Spleen (tissue), 13 donors: ENCODE measurements at places on chromosomes 6 and 20. TPM values are rescaled to one million over a fixed set of nuclear protein-coding genes. Genes with fewer than 3 reads are reported as not detected.

The DDR1 gene
- 13.2 TPM for total RNA-seq

- DNase-seq: no peak
Measured at GRCh38 chr6:20463396-20463795, 61.7 kb downstream of the E2F3 start.

DNA sequence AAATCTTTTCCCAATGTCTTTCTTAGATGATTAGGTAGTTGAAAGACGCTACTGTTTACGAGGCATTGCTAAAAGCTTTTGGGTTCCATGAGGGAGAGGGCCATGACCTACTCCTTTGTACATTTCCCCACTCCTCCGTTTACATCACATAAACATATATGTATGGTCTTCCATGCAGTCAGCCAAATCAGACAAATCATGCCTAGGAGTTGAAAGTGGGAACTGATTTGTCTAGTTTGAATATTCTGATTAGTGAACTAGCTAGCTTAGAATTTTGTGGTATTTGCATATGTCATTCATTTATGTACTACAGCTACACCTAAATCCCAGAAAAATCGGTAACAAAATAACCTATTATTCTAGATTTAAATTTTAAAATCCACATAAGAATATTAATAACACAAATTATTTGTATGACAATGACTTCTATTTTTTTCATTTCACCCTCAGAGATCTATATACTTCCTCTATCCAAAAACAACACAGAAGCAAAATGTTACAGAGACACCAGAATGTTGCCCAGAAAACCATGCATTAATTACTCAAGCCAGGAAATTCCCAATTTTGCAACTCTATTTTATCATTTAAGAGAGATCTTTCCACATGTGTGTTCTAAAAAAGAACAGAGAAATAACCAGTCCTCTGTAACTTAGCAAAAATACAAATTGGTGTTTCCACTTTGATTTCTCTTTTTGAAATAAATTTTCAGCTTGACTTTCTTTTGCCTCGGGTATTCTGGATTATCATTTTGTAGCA, 231.9 kb downstream of the LAMA2 start:
- no peak for DNase-seq

- DNase-seq: no peak
Measured at GRCh38 chr6:52435345-52435744, 15.2 kb downstream of the EFHC1 start.

The KIAA1755 gene
- total RNA-seq: 1.4 TPM

DNA sequence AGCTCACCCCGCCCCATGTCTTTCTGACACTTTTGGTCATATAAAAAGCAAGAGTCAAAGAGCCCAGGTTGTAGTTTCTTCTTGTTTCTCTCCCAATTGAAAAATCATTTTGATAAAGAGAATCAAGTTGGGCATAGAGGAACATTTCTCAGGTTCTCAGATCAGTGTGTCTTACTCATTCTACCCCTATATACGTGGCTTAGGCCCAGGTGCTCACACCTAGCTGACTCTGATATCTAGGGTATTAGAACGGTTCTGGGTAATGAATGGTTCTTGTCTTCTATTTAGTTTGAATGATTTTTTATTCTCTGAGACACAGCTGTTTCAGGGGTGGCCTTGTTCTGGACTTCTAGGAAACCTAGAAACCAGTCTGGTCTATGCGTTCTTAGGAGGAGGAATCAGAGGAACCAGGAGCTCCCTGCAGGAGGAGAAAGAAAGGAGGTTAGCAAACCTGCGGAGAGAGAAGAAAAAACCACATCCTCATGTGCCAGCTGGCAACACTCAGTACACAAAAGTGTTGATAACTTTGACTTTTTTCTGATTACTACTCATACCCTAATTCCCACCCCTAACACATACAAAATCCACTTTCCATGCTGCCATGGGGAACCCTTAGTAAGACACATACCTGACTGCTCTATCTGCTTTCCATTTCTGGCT, 178.0 kb downstream of the CLIC5 start:
- no peak for DNase-seq

- DNase-seq: peak; percentile 76
Measured at GRCh38 chr6:108966855-108967755, 118.9 kb downstream of the ARMC2 start.

- DNase-seq: peak; percentile 56
Measured at GRCh38 chr6:31836047-31836473, 8.5 kb downstream of the HSPA1B start.

The PSMB1 gene
- total RNA-seq: 110 TPM

GRCh38 chr6:136309171-136309570, 19.5 kb upstream of the BCLAF1 start:
- no peak for DNase-seq

GRCh38 chr6:83463886-83464285, 33.0 kb upstream of the ME1 start:
- no peak for DNase-seq

The PNPLA1 gene
- 1.0 TPM for total RNA-seq

DNA sequence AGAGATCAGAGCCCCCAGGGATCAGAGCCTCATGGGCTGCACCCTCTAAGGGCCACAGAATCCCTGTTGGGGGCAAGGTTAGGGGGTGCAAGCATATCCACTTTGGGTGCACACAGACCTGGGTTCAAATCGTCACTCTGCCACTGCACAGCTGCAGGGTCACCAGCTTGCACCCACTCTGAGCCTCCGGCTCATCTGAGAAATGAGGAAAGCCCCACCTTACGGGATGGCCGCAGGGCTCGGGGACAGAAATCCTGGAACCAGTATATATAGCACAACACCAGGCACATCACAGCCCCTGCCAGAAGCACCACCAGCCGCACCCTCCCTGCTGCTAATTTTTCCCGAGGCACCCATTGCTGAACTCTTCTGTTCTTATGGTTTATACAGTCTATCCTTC, 169.6 kb downstream of the NFATC2 start:
- peak; percentile 47 for DNase-seq

GRCh38 chr6:12618296-12618695, 98.3 kb upstream of the PHACTR1 start:
- no peak for DNase-seq

The C20orf141 gene
- not detected for total RNA-seq

GRCh38 chr6:73079978-73080377, 145.3 kb downstream of the KHDC1L start:
- no peak for DNase-seq

DNA sequence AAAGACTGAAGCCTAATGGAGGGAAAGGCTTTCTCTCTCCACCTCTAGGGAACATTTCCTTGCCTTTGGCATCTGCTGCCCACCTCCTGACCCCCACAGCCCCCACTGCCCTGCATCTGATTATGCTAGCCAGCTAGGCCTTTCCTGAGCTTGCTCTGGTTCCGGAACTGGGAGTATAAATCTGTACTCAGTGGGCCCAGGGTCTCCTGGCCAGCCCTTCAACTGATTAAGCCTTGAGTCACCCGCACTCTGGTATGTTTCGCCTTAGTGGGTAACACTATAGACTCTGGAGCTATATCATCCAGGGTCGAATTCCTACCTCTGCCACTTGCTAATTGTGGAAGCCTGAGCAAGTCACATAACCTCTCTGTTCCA, 45.6 kb upstream of the RIPOR2 start:
- DNase-seq: no peak

DNA sequence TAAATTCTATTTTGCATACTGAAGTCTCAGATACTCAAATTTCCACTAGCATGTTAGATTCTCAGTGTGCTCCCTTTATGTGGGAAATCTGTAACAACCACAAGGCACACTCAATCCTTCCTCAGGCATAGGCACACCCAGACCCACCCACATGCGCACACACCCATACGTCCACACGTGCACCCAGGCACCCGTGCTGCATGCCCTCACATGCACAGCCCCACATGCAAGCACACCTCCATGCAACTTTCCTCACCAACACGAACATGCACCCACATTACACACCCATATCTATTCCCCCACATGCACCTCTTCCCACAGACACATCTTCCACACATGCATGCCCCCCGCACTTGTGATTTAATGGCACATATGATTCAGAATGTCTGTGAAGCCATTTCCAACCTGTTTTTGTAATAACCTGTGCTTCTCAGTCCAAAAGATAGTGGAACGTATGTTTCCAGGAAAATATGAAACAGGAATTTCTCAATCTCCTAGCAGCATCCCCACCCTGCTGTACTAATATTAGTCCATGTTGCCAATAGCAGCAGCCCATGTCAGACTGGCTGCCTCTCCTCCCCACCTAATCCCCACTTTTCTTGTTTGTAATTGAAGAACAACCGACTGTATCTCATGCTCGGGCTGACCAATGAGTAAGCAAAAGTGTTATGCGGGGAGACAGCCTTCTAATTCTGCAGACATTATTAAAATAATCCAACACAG, 11.3 kb upstream of the CYP24A1 start:
- no peak for DNase-seq

DNA sequence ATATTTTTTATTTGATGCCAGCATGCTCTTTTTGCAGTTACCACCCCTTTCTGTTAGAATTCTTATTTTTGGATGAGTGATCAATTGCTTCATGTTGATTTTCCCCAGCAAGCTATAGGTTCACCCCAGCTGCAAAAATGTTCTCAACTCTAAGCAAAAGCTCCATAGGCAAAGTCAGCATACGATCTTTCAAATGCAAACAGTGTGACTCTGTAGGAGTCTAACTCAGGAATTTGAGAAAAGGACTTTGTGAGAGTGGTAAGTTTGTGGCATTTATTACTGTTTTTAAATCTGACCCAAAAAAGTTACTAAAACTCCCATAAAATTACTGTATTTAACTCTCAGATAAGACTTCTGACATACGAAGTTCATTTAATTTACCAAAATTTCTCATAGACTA, 134.9 kb upstream of the HSF2 start:
- DNase-seq: no peak

- no peak for DNase-seq
Measured at GRCh38 chr6:6845603-6846002, 257.1 kb downstream of the LY86 start.

The ESR1 gene
- total RNA-seq: 6.4 TPM
